Progenitor cell of endocrine pancreas (in vitro differentiated cells): ENCODE measurements at places on chromosomes 12 and 14.

- no peak for DNase-seq
Measured at GRCh38 chr14:99393059-99393655, 87.5 kb downstream of the SETD3 start.

GRCh38 chr14:68651652-68652432 lies 141.0 kb downstream of the ZFP36L1 start:
- DNase-seq = no peak

DNA sequence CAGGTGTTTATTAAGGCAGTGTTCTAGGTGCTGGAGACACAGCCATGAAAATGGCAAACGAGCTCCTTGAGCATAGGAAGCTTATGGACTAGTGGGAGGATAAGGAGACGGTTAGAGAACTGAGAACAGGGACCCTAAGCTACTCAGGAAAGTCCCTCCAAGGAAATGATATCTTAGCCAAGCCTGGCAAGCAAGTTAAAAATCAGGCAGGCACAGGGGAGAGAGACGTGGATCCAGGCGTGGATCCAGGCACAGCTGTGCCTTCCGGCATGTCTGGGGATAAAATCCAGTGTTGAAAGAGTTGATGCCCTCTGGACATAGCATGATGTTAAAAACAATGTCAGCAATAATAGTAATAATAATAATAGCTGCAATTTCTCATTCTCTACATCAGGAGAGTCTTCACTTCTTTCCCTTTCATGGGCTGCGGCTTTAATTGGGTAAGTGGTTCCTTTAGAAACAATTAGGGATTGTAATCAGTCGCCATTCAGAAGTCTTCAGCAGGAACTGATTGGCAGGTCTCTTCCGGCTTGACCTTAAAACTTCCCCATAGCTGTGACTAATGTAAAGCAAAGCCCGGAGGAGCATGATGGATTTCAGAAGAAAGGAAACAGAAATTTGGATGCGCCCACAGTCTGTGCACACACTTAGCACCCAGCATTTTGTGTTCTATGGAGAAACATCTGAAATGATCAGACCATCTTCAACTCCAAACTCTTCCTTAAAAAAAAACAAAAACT lies 230.2 kb downstream of the SLC41A2 start:
- no peak for DNase-seq

DNA sequence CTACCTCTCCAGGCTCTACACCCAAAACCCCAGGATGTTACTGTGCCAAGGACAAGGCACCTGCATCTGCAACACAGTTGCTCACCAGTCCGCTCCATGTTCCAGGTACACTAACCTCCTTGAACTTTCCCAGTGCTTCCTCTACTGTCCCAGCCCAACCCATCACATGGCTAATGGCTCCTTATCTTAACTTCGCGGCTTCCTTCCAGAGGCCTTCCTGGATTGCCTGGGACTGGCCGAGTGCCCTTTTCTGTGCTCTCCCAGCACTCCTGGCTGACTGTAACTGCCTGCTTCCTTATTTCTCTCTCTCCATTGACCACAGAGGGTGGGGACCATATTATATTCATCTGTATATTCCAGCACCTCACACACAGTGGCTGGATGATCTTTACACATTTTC lies 20.9 kb downstream of the POMT2 start:
- DNase-seq = no peak

- DNase-seq = no peak
Measured at GRCh38 chr12:14836336-14837210, 6.8 kb downstream of the ART4 start.

- no peak for DNase-seq
Measured at GRCh38 chr12:110198386-110198785, 74.2 kb downstream of the IFT81 start.

DNA sequence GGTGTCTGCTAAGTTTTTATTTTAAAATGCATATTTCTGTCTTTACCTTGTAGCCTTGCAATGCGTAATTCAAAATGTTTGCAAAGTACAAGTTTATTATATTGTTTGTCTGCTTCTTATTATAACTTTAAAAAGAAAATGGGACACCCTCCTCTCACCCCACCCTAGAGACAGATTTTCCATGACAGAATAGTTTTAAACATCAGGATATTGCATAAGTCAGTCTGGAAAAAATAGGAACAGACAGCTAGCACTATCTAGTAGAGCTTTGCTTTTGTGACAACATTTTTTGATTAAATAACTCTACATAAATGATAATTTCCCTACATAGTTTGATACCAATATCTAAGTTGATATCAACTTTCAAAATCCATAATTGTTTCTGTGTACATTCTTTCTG lies 71.3 kb downstream of the PDE3A start:
- no peak for DNase-seq

- DNase-seq = no peak
Measured at GRCh38 chr12:91778091-91778832, 367.4 kb downstream of the BTG1 start.

DNA sequence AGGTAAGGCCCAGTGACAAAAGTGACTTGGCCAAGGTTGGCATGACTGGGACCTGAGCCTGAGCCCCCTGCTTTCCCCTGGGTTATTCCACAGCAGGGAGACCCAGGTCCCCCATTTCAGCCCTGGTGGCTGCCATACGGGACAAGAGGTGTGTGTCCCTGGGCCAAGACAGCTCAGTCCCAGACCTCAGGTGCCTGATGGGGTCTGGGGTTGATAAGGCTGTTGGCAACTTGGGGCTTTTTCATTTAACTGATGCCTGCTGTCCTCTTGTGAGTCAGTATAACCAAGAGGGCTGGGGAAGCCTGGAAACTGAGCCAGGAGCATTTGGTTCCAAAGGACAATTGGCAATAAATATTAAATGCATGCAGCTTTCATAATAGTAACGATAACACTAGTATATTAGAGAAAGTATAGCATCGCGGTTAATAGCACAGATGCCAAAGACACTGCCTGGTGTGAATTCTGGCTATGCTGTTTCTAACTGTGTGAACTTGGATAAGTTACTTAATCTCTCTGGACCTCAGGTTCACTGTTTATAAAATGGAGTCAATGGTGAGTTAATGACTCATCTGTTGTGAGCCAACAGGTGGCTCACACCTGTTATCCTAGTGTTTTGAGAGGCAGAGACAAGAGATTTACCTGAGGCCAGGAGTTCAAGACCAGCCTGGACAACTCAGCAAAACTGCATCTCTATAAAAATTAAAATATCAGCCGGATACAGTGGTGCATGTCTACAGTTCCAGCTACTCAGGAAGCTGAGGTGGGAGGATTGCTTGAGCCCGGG lies 898 bp downstream of the SDSL start:
- DNase-seq = no peak

DNA sequence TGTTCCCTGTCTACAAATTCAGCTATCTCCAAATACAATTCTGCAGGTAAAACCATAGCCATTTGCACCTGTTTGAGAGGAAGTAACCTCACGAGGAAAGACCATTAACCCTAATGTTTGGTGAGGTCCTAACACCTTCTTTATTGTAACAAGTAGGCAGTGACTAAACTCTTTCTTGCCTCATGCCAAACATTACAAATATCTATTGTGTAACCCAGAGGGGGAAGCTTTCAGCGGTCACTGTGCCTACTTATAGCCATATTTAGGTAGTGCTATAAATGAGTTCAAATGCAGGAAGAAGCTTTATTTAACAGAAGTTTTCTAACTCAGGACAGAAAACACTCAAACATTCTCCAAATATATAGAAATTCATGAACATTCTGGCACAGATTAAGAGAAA lies 252.7 kb downstream of the LRFN5 start:
- no peak for DNase-seq

GRCh38 chr12:130576371-130576816 lies 139.7 kb downstream of the RIMBP2 start:
- no peak for DNase-seq

DNA sequence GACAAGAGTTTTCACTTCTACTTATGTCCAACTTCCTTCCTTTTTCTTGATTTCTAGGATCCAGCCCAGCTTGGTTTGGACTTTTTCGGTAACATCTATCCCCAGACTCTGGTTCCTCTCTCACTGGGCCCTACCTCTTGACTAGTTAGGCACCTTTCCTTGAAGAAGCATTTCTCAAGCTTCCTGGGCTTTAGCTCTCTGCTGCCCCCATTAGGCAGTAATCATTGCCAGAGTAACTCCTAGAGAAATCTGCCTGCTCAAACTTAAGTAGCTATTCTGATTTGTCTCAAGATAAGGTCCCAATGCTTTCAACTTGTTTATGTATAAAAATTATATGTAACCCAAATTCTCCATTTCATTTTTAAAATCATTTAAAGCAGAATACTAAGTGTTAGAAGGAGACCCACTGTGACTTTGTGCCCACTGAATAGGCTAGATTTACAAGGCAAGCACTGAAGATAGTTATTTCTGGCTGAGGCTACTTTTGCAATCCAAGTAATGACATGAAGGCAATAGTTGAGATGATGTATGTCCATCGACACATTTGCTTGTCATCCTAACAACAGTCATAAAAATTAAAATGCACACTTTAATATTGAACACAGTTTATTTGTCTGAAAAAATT lies 275.0 kb upstream of the G2E3 start:
- DNase-seq = no peak

DNA sequence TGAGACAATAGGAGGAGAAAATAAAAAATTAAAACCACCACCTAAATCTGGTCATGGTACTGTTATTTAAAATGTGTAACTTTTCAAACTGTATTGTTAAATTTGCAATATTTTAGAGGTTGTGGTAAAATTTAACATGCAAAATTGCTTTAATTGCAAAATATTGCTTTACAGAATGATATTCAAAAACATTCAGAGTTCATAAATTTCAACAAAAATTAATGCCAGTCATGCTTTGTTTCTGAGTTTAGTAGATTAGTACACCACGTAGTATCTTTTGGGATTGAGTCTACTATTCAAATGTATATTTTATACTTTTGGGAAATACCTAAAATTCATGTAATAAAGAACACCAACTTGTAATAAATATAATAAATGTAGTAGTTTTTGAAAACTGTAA lies 18.3 kb downstream of the ETFRF1 start:
- DNase-seq = no peak

- no peak for DNase-seq
Measured at GRCh38 chr14:23177181-23177580, 6.3 kb downstream of the SLC7A8 start.

- DNase-seq = no peak
Measured at GRCh38 chr12:90290980-90291975, 582.6 kb upstream of the ATP2B1 start.

DNA sequence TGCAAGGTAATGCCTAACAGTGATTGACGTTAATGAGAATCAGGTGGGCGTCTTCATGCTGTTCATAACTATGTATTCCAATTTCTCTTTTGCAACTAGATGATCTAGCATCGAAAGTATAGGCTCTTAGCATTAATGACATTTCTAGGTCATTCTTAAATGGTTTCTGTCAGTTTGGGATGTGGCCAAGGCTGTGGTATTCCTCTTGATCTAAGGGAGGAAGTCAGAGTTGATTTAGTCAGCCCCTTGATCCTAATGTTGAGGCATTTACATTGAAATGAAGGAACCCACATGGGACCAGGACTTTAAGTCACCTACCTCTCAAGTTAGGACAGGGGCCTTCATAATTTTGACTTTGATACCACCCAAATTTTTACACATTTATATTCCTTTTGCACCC lies 448.1 kb downstream of the NPAS3 start:
- no peak for DNase-seq

GRCh38 chr14:64201296-64201695 lies 92.9 kb downstream of the ESR2 start:
- no peak for DNase-seq

DNA sequence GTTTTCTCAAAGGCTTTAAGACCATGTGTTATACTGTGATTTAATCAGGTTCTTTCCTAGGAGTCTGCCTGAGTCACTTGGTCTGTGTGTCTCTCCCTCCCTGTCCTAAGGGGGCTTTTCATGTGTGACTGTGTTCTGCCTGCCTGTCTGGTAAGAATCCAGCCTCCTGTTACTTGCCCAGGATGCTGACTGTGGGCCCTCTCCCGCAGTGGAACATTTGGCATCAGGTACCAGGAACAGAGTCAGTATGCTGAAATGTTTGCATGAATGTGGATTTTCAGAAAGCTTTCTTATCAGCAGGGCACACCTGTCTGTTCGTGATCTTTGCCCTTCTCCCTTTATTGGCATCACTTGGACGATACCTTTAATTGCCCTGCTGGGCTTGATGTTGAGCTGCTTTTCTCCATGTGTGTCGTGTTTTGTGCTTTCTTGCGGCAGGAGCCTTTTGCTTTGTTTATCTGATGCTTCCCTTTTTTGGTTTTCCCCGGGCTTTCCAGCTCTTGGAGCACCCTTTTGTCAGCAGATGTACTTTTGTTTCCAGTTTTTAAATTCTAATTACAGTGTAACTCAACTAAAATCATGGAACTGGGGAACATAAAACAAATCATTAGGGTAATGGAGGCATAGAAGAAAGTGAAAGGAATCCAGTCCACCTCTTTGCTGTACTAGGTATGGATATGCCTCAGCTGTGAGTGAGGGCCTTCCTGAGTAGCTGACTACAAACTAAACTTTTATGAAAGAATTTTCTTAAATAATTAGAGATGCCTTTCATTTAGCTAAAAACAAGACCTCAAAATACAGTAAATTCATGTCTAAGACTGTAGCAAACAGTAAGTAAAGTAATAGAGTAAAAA lies 72.5 kb downstream of the TRAF3 start:
- DNase-seq = no peak

GRCh38 chr14:94494085-94494484 lies 15.2 kb downstream of the SERPINA12 start:
- no peak for DNase-seq

DNA sequence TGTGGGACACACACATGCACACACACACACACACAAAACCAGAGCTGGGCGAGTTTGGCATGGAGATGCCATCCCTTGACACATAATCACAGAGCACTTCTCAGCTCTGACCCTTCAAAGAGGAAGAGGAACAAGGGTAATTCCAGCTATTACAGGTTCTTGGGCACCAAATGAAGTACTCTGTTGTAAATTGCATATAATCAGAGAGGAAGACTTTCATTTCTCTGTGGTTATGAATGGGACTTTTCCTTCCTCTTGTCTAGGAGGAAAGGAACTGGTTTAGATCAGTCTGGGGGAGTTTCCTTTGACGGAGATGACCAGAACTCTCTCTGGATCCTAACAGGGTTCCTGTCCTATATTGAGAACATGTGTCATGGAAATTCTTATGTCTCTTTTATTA lies 26.4 kb upstream of the FGF6 start:
- no peak for DNase-seq

DNA sequence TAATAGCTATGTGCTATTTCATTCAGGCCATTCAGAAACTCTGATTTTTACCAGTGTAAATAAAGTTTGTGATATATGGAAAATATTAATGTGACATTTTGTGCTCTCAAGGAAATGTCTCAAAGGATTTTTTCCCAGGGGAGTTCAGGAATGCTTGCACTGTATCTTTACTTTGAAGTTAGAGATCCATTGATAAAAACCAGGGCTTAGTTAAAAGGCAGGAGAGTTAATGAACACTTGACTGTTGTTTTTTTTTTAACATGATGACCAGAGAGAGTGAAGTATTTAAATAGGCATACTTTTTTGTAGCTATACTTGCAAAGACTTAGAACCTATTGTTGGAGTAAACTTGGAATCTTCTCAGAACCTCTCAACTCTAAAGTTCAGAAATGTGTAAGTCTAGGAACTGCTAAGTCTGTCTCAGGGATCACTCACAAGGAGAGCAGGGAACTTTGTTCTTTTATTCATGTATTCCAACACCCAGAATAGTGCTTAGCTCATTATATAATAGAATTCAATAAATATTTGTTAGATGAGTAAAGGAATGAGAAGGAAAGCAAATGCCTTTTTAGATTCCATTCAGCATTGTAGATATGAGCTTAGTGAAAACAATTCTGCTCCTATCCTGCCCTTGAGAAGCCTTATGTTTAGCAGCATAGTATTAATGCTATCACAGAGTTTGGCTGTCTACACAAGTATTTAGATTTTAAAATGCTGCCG lies 117.5 kb downstream of the DAAM1 start:
- no peak for DNase-seq
